ENCODE measurements at places on chromosomes 5 and 9.
A peak's percentile ranks its signal among the peaks of the same experiment; 100 is the strongest.

GRCh38 chr5:169083394-169084018 is 217.4 kb downstream of the SLIT3 start:
- no peak for DNase-seq

DNA sequence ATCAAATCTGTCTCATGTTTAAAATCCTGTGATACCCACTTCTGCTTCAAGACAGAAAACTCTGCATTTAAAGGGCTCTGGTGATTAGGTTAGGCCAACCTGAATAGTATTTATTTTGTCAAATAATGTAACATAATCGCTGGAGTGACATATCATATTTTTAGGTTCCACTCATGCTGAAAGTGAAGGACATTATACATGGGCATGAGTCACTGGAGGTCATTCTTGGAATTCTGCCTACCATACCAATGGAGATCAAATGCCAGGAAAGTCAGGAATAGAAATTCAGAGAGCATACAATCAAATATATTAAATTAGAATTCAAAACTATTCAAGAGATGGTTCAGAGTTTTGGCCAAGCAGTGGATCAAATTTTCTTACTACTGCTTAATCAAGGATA is 97.1 kb upstream of the PRSS3 start:
- no peak for DNase-seq

GRCh38 chr5:148398698-148399121 is 15.0 kb downstream of the FBXO38 start:
- no peak for DNase-seq

DNA sequence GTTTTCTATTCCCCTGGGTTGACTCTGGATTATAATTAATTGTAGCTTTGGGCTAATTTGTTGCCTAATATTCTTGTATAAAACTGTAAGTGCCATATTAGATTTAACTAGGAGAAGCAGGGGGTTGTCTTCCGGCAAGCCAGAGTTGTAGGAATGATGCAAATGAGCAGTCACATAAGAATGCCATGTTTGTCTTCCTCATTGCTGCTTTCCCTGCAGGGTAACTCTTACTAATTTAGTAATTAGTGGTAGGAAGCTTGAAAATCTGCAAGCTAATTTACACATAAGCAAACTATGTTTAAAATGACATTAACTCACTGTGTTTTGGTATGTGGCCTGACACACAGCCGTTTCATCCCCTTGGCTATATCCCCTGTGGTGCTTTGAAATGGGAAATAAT is 527.8 kb downstream of the KCTD16 start:
- DNase-seq, result no peak

DNA sequence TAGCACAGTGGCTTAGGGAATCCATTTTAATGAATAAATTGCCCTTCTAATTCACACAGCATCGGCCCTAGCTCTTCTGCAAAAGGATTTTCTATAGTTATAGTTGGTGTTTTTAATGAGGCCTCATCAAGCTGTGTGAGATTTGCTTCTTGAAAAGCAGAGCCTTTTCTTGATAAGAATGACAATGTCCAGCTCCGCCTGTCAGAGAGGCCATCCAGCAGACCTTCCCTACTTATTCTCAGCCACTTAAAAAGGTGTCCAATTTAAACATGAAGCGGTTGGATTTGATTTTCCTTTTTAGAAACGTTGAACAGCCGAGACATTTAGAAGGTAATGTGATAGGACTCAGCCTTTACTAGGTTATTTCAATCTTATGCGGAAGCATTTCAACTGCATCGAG is 134.4 kb downstream of the ZNF608 start:
- no peak for DNase-seq

- DNase-seq, result no peak
These were observed 74.7 kb downstream of the PPARGC1B start for GRCh38 chr5:149804478-149805450.

GRCh38 chr5:148208226-148208625 is 5.4 kb downstream of the SPINK6 start:
- no peak for DNase-seq

GRCh38 chr9:121881920-121882500 is 211.1 kb downstream of the TTLL11 start:
- no peak for DNase-seq

- DNase-seq, result no peak
These were observed 34.7 kb downstream of the PIP5K1B start for GRCh38 chr9:68739621-68740174.

- DNase-seq, result no peak
These were observed 25.1 kb downstream of the ARHGAP26 start for GRCh38 chr5:142795251-142795650.

GRCh38 chr9:129949821-129950220 is 93.2 kb downstream of the FNBP1 start:
- DNase-seq, result no peak

DNA sequence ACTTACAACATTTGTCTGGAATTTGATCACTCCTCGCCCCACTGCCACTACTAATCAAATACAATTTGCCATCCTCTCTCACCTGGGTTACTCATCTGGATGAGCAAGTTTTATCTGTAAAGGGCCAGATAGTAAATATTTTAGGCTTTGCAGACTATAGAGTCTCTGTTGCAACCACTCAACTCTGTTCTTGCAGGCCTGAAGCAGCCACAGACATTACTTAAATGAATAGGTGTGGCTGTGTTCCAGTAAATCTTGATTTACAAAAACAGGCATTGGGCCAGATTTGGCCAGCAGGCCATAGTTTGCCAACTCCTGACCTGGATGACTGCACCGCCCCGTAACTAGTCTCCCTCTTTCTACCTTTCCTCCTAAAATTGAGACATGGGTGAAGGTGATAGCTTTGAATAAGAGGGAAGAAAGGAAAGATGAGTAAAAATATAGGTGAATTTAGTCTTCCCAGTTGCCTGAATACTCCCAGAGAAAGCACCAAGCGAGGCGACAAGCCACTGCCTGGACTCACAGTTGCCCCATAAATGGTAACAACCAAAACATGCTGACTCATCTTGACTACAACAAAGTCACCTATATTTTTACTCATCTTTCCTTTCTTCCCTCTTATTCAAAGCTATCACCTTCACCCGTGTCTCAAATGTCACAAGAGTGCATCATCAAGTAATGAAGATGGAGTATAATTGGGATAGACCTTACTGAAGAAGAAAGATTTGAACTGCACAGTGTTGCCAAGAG is 32.5 kb upstream of the SCAMP1 start:
- DNase-seq, result no peak

- peak; percentile 80 for DNase-seq
These were observed 6.1 kb downstream of the SAPCD2 start for GRCh38 chr9:137064027-137064879.

- no peak for DNase-seq
These were observed 8.2 kb downstream of the NDUFA8 start for GRCh38 chr9:122151267-122151828.

- no peak for DNase-seq
These were observed 128.5 kb downstream of the RGS3 start for GRCh38 chr9:113591899-113592625.

DNA sequence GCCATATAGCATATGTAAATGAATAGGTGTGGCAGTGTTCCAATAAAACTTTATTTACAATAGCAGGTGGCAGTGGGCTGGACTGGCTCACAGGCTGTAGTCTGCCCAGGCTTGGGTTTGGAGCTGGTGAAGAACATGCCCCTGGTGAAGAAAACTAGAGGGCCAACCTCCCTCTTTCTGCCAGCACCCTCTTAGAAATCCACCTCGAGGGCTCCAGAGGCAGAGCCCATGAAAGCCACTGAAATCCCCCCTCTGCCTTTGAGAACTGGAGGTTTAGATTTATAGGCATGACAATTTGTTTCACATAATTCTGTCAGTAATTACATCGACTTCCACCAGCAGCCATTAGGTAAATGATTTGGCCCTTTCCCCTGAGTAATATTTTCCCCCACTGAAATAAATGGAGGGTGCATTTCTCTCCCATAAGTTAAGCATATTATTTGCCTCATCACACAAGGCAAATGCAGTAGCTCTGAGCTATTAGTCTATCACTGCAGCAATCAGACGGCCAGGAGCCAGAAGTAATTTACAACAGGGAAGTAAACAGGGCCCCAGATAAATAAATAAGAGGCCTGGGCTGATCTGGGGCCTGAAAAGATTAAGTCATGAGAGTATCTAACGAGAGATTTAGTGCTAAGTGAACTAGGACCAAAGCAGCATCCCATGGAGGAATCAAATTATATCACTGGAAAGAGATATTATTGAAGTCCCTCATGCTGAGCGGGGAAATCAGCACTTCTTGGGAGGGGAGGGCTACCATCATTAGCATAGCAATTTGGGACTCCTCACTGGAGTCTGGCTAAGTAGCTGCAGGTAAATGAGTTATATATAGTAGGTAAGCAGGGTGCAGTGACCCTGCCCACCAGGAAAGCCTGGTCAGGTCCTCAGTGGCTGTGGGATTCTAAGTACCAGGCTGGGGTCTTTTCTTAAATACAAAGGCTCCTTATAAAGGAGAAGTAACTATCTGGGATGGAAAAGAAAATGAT is 123.9 kb downstream of the SLIT3 start:
- no peak for DNase-seq

GRCh38 chr9:92432350-92432749 is 8.1 kb upstream of the OMD start:
- DNase-seq, result no peak

GRCh38 chr9:120571443-120572257 is 8.3 kb downstream of the CDK5RAP2 start:
- peak; percentile 42 for DNase-seq

DNA sequence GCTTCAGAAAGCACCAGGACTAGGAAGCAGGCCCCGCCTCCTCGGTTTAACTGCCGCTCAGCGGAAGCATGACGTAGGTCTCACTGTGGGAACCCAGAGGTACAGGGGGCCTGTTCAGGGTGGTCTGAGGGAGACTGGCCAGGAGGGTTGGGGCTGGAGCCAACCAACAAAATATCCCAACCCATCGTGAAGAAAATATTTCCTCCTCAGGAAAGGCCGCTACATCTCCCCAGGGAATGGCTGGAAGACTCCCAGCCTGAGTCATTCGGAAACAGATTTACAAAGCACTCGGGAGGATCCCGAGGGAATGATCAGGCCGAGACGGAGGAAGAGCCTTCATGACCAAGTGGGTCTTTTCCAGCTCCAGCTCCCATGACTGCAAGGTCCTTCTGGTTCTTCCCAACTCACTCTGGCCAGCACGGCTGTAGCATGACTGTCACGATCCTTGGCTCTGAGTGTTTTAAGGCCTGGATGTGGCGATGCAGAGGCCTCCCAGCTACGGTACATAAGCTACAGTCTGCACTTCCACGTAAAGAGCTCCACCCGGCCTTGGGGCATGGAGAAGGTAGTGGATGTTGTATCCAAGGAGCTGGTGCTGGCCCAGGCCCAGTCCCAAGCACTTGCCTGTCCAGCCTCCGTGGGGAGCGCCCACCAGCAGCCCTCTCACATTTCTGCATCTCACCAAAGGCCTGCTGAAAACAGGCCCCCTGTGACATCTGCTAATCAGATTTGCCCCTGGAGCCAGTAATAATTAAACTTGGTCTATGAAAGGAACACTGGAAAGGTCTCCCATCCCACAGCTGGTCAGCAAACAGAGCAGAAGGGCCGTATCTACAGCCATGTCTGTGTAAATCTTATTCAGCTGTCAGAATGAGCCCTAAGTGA is 100.6 kb downstream of the LHFPL2 start:
- no peak for DNase-seq

- no peak for DNase-seq
These were observed 51.9 kb upstream of the ZBED3 start for GRCh38 chr5:77139001-77139400.

- DNase-seq, result no peak
These were observed 333.5 kb downstream of the DEPDC1B start for GRCh38 chr5:60366489-60366888.

- DNase-seq, result no peak
These were observed 169.9 kb downstream of the CDH9 start for GRCh38 chr5:26868504-26868903.

DNA sequence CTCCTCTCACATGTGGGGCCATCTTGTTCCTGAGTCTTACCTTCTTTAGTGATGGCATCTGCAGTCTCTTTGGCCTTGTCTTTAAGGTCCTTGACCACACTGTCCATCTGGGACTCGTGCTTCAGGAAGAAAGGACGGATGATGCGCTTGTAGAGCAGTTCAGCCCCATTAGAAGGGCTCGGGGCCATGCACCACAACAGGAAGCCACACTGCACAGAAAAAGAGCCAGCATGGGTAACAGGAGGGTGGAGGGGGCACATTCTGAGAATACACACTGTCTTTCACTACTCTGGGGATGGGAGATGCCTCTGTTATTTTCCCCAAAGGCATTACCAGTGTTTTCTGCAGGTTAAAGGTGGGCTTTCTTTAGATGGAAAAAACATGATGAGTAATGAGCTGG is 25.9 kb downstream of the SRP19 start:
- no peak for DNase-seq

DNA sequence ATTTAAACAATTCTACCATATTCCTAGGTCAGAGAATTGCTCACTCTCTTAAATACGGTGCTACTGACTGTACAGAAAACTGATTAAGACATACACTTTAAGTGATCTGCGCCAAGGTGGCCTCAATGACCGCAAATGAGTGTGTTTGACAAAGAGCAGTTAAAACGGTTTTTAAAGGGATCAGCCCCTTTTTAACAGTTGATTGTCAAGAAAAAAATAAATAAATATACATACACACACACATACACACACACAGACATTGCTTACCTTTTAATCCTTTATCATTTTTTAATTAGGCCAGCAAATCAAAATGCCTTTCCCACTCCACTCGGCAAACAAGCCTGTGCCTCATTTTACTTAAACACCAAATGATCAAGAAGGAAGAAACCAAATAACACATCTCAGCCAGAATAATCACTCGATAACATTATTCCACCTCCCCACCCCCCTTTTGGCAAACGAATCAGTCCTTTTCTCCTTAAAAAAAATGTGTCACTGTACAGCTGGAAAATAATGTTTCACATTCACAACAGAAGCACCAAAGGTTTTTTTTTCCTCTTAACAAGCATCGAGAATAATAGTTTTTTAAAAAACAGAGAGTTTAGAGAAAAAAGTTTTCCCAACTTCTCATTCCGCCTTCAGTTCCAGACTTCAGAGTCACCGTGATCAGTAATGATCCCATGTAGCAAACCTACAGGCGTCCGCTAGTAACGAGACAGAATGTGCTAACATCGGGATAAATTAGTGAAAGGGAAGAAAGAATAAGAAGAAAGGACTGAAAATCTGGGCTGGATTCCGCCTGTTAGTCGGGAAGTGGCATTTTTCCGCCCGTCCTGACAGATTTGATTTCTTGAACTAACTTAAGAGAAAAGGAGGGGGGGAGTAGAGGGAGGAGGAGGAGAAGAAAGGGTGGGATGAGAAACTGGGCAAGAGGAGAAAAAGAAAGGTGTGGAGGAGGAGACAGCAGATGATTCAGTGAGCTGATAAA is at the start of gene ZNF608:
Gene ZNF608 (minus strand): TSS at position 712 of the 988 bp plus-strand sequence. CDS start 1,650 bp downstream, outside the sequence.
- peak; percentile 42 for DNase-seq

DNA sequence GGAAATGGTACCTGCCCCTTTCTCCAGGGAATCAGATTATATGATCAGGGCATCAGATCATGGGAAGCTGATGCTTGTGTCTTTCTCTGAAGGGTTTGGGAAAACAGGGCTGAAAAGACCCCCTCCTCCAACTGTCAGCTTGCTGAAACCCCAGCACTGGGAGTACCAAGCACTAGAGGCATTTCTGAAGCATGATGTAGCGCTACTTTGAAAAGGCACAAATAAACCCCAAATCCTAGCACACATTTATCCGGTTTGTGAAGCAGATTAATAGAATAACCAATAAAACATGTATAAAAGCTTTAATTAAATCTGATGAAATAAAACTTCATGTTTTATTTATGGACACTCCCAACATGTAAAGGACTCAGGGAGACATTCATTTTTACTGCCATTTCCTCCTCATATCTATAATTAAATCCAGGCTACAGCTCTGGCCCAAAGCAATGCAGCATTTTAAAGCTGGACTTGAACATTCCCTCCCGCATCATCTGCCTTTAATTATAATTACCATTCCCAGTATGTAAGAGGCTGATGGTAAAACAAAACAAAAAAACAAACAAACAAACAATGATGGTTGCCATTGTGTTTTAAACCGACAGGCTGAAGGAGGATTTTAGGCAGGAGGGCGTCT is 298.2 kb upstream of the RFX3 start:
- no peak for DNase-seq

Data from head of caudate nucleus (tissue), 42 donors.